Keratinocyte (primary cell): ENCODE measurements at places on chromosomes 1 and 21.

GRCh38 chr1:163820226-163820625 is 498.5 kb downstream of the NUF2 start:
- no peak for DNase-seq

GRCh38 chr21:45333583-45334121 is 46.0 kb upstream of the POFUT2 start:
- no peak for DNase-seq

DNA sequence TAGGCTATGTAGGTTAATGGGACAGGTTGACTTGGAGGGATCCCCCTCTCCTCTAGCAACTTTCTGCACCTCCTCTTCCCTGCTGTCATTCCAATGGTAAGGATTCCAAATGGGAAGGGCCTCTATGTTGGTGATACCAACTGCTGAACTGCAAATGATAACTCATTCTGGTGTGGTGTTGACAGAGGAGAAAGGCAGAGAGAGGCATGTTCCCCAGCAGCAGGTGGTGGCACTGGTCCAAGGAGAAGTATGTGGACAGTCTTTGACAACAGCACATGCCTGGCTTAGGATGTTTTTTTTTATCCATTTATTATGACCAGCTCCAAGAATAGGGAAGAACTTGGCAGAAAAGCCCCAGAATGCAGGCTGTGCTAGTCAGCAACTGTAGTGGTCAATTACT is 19.6 kb upstream of the SPAG17 start:
- DNase-seq, result no peak

- no peak for DNase-seq
Measured at GRCh38 chr21:39220150-39220549, 36.9 kb upstream of the PSMG1 start.

DNA sequence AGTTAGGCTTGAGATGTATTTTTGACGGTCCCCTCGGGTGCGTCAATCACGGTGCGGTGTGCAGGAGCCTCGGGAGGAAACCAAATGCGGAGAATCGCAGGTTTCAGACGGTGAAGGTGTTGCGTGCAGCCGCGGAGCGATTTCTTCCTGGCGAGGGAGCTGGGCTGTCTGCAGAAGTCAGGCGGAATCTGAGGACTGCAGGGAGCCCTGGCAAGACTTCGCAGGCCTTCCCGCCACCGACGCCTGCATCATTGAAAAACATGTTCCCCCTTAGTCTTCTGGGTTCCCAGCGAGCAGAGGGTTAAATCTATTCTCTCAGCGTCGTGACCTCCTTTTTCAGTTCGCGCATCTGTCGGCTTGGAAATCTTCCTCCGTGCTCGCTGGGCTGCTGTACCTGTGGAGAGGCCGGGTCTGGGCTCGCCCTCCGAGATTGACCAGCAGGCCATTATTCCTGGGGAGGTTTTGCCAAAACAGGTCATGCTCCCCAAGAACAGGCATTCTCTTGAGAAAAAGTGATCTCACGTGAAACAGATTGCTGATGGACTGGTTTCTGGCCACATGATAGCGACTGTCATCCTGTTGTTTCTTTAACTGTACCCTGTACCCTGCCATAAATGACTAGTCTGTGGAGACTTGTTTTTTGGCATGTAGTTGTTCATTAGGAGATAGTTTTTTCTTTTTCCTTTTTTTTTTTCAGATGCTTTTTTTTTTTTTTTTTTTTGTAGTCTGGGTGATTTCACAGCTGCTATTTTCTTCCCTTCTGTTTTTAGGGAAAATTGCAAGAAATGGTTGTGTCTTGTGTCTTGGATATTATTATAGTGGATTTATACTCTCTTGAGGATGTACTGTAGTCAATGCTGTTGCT is 894 bp downstream of the EPB41 start:
- no peak for DNase-seq

DNA sequence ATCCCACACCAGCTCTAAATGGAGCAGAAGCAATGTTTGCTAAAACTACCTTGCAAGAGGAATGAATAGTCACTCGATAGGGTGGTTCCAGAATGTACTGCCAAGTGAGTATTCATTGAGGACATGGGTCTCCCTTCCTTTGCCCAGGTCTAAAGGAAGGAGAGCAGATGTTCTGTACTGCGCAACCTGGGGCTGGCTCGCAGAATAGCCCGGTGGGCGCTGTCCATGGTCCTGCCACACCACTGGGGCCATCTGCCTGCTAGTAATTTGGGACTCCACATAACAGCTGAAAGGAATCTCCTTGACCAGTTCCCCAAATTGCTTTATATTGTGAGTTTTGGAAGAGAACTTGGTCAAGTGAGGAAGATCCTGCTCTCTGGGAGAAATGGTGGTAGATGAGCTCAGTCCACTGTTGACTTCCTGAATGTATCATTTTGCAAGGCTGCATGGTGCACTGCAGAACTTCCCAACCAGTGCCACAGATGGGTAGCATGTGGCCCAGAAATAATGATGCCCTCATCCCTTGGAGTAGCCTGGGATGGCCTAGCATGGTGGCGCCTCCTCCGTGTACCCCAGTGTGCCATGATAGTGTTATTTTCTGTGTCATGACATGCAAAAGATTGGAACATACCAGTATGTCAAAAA is 5.7 kb downstream of the SLC6A17 start:
- DNase-seq, result no peak

DNA sequence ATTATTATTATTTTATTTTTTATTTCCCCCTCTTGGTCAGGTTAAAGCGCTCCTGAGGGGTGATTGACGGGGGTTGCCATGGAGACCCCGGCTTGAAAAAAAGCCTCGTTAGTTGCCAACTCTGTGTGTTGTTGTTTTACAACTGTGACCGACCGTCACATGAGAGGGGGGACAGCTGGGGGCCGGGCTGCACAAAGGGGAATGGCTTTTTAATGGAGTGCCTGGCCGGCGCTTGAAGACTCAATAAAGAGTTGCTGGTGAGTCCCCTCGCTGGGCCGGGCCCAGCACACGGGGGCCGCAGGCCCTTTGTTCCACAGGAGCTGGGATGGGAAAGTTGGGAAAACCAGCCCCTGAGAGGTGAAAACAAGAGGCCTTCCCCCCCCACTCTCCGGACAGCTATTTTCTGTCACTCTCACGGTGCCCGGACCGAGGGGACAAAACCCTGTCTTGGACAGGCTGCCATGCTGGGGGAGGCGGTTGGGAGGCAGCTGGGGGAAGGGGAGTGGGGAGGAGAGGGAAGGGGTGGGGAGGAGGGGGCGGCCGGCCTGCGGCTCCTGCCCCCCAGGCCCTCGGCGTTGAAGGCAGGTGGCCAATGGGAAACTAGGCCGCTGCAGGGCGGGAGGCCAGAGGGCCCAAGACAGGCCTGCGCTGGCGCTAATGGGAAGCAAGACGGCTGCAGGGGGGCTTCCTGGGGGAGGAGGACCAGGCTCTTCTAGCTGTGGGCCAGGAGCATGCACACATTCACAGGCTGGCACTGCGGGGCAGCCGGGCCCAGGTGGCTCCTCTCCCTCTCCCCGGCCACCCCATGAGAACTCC is 67.6 kb downstream of the CASZ1 start:
- DNase-seq, result no peak

- DNase-seq, result no peak
Measured at GRCh38 chr1:39608921-39609320, 30.5 kb downstream of the HEYL start.

GRCh38 chr1:1550591-1551432 is 10.4 kb upstream of the TMEM240 start:
- no peak for DNase-seq

DNA sequence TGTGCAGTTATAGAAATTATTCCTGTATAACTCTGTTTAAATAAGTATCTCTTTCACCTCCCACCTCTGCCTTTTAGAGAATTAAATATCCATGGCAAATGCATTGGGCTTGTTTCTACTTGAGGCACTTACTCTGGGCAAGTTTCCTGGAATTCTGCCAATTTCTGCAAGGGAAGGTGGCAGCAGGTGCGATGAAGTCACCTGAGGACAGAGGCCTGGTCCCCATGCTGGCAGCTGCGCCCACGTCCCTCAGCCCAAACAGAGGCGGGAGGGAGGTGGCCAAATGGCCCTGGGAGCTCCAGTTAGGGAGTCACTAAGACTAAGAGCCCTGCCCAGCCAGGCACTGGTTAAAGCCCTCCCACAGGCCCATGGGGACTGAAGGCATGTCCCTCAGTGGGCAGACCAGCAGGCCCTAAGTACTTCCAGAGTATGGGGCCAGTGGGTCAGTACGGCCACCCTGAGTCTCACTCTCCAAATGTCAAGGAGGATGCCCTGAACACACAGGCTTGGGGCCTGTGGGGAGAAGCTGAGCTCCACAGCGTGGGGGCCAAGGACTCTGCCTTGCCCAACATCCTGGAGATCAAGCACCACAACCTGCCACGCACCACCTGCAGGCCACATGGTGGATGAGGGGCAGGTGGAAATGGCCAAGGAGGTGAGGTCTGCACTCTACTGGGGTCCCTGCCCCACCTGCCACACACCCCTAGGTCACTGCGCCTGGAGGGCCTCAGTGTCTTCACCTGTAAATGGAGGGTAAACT is 19.4 kb downstream of the ACOT7 start:
- DNase-seq, result no peak

DNA sequence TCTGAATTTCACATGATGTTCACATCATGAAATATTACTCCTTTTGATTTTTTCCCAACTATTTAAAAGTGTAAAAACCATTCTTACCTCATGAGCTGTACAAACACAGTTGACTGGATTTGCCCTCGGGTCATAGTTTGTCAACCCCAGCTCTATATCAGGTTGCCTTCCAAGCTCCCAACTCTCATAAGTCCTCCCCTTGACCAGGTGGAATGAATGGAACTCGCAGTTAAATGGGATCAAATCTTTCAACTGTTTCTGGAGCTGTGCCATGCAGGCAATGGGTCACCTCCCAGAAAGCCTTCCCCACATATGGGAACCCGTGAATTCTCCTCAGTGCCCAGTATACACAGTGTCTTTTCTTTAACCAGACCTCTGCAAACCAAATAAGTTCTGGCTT is 169.8 kb upstream of the FOXD3 start:
- DNase-seq, result no peak

DNA sequence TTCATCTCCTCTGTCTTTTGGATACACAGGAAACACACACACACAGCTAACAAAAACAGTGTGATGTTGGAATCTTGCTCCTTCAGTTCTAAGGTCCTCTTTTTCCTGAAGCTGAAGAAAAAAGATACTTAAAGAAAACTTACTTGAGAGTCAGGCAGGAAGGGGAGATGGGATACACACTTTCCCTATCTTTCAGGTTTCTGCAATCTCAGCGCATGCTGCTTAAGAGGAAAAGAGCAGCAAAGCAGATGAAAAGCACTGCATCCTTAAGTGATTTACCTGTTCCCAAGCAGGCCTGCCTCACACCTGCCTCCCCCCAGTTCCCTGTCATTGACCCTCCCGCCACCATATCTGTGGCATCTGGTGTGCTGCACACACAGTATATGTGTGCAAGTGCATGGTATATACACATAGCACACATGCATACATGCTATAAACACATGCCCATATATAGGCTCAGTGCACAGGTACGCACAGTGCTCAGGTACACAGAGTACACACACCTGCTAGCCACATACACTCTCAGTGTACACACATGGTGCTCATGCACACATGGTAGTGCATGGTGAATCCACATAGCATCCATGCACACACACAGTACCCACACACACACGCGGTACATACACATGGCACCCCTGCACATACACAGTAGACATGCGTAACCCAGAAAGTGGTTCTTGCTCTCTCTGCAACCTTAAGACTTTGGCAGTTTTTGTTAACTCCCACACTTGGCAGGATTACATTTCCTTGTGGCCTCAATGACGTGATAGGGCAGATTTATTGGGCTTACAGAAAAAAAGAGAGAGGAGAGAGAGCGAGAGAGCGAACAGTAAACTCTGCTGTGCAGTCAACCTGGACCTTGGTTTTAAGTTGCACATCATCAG is 166.9 kb downstream of the TOMM20 start:
- no peak for DNase-seq

DNA sequence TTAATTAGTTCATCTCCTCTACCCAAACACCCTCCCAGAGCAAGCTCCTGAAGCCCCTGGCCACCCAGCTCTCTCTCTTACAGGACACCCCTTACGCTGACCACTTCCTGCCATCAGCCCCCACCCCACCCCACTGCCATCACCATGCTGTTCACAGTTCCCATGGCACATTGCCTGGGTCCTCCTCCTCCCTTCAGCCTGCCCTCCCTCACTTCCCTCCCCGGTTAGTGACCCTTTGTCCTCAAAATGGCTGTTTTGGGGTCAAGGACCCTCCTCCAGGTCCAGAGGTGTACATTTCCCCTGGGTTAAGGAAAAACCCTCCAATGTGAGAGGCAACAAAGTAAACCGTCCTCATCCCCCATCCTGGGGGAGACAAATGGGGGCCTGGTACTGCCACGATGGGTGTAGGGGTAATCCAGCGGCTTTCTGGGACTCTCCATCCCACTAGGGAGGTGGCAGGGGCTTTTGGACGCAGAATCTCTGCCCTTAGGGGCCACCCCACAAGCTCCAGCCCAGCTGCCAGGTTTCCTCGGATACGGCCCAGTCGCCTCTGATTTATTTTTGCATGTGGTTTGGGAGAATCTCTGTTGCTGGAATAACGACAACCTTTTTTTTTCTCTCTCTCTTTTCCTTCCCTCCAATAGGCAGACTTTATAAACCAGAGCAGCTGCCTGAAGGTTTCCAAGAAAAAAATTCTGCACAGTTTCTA is 8.5 kb downstream of the CAMK2N1 start:
- no peak for DNase-seq
